ENCODE measurements at places on chromosomes 5 and 9.

GRCh38 chr9:107119735-107120134 lies 163.3 kb upstream of the RAD23B start:
- ATAC-seq = no peak

DNA sequence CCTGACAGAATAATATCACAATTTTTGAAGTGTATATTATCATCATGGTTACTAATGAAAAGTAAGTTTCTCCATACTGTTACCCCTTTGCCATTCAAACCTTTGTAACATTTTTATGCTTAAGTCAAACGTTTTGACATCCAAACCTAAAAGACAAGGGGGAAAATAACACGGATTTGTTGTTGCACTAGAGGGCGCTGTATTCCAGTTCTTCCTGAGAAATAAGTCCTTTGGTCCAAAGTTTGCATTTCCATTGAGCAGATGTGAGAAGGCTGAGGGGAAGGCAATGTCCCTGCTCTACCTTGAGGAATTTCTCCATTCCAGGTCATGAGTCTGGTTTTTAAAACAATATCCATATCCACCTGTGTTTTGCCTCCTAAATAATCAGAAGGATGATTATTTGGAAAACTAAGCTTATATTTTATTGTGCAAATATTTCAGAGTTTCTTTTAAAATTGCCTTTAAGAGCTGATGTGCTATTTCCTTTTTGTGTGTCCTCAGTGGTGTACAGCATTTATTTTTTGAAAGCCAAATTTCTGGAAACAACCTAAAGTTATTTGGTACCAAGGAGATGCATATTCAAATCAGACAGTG lies 9.7 kb downstream of the LECT2 start:
- ATAC-seq = peak; percentile 67

DNA sequence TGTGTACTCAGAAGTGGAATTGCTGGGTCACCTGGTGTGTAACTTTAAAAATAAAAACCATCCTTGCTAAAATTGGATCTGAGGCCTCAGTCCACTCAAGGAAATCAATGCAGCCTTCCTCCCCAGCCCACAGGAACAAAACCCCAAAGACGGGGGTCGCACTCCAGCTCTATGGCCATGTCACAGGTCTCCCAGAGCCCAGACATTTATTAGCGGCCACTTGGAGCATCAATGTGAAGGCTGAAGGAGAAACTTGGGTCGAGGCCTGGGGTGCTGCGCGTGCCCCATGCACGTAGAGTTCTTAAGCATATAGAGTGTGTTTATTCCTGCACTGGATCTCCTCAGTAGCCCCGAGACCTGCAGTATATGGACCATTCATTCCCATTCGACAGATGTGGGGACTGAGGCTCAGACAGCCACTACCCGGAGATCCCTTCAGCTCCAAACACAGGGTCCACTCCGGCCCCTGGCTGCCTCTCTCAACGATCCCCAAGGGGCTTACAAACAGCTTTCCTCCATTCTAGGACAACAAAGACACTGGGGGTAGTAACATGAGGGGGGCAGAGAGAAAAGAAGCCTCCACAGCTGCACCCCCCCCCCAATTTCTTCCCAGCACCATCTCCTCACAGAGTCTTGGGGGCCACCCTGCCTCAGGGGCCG lies 14.3 kb upstream of the OLFM1 start:
- ATAC-seq = no peak

DNA sequence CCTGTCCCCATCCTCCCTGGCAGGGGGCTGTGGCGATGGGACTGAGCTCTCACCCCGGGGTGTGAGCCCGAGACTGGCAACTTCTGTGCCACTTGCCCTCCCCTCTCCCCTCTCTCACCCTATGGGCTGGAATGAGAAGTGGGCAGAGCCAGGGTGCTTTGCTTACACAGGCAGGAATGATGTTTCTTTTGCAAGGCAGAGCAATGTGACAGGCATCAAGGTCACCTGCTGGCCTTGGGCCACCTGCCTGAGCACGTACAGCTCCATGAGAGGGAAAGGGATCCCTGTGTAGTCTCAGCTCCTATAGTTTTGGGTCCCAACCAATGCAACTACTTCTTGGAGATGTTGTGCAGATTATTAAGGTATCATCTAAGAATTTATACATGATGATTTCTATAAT lies 252.8 kb upstream of the DAP start:
- no peak for ATAC-seq

- ATAC-seq = peak; percentile 58
Observed at GRCh38 chr9:6869081-6869948, 111.5 kb downstream of the KDM4C start.

DNA sequence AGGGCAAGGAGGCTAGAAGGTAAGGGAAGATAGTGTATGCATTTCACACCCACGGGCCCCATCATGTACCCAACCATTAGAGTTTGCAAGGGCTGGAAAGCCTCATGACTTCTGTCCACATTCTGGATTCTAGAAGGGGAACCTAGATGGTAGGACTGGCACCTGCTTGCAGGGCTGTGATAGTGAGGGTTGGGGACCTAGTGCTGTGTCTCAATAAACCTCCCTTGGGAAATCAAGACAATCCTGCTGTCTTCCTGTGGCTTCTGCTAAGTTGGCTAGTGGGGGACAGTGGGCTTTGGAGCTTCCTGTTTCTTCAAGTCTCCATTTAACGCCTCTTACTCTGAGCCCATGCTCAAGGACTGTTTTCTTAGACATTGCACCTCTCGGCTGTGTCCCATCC lies 43.6 kb upstream of the SYNPO start:
- no peak for ATAC-seq

- no peak for ATAC-seq
Observed at GRCh38 chr9:132167192-132167591, 5.3 kb downstream of the NTNG2 start.

DNA sequence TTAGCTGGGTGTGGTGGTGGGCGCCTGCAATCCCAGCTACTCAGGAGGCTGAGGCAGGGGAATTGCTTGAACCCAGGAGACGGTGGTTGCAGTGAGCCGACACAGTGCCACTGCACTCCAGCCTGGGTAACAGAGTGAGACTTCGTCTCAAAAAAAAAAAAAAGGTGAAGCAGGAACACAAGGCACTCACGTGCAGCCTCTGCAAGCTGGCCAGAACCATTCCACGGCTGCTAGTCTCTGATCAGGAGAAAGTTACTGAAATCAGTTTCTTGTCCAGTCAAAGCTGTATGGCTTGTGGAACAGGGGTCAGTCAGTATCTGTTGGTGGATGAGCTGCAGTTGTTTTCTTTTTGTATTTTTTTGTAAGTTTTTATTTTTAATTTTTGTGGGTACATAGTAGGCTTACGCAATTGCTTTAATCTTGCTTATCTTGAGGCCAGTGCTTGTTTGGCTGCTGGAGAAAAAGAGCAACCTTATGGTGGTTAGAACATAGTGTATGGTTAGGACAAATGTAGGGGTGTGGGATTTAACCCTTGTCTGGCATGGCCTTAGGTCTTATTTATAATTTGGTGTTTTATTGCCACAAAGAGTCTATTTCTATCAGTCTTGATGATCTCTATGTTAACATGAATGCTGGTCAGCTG lies 32.7 kb upstream of the GTF2H2C start:
- ATAC-seq = no peak

DNA sequence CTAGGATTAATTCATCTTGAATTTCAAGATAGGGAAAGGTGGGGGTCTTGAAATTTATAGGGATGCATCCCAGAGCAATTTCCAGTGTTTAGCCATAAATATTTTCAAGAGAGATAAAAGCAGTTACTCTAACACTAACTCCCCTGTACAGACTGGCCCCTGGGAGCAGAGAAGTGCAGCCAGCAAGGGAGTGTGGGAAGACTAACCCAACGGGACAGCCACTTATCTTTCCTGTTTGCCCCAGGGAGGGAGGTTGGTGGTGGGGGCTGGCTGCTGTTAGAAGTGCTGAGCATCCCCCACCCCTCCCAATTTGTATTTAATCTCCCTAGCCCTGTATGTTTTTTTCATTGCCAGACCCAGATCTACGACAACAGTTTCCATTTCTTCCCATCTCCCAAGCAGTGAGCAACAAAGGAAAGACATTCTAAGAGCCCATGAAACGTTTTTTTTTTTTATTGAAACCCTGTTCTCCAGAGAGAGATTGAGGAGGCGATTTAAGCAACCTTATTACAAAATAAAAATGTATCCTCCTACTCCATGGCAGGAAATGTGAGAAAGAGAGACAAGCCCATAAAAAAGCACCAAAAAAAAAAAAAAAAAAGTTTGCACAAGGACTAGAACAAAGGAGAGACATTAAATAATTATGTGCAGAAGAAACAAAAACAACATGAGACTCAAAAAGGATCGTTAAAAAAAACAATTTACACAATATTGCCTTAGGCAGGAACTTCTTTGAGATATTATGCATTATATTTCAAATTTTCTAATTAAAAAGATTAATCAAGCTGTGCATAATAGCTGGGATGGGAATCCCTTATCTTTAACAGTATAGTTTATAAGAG lies 343.4 kb downstream of the ARHGEF28 start:
- no peak for ATAC-seq

DNA sequence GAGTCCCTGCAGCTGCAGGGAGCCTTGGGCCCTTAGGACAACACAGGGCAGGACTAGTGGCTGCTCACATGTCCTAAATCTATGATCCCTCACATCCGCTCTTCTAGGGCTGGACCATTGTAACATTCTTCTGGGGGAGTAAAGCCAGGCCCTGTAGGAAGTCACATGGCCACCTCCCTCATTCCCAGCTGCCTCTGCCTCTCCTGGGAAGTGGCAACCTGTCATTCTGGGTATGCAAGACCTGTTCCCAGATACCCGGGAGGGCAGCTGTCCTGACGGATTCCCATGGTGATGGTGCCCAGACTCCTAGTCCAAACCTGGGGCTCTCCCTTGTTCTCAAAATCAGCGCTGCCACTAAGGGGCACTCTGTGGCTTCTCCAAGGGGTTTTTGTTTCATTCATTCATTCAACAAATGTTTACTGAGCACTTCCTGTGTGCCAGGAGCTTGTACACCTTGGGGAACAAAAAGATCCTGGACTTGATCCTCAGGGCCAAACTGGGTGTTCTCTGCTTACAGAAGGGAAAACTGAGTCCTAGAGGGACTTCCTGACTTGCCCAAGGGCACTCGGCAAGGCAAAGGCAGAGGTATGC lies 85.6 kb downstream of the PSD2 start:
- ATAC-seq = no peak

DNA sequence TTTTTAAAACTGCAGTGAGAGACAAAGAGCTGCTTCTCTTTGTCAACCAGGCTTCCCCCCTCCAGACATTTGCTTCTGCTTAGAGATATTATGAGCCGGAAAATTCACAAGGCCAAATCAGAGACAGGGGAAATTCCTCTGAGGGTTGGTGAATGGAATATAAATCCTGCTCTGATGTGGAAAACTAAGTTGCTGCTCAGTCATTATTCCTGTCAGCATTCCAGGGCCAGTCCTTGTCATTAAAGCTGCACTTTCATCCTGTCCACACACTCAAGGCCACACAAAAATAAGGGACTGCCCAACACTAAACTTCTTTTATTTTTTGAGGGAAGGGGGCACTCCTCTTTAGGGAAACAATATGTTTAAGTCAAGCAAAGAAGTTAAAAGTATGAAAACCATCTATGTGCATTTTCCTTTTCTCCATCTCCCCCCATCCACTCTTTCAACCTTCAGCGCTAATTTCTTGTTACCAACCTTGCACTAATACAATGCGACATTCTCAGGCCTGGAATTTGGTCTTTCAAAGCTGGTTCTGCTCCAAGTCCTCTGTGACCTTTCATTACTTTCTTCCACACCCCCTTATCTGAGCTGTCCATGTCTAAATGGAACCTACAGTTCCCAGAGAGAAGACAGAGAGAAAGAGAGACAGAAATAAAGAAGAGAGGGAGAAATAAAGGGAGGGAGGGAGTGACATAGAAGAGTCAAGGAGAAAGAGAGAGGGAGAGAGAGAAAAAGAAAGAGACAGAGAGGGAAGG lies 118.9 kb upstream of the S1PR3 start:
- peak; percentile 36 for ATAC-seq

GRCh38 chr5:178466342-178466741 lies 123.9 kb downstream of the COL23A1 start:
- ATAC-seq = no peak

DNA sequence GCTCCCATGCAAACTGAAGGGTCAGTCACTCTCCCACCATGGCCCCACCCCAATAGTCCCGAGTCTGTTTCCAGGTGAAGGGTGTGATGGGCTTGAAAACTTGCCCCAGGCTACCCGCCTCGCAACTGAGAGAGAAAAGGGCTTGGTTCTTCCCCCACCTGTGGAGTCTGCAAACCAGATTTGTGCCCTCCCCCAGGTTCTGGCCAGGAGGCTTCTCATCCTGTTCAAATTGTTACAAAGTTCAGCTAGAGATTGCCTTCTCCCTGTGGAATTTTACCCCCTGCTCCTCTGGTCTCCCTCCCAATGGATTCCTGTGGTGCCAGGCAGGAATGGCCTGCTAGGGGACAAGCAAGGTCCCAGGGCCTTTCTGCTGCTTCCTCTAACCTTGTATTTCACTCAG lies 93.1 kb upstream of the ACO1 start:
- no peak for ATAC-seq

DNA sequence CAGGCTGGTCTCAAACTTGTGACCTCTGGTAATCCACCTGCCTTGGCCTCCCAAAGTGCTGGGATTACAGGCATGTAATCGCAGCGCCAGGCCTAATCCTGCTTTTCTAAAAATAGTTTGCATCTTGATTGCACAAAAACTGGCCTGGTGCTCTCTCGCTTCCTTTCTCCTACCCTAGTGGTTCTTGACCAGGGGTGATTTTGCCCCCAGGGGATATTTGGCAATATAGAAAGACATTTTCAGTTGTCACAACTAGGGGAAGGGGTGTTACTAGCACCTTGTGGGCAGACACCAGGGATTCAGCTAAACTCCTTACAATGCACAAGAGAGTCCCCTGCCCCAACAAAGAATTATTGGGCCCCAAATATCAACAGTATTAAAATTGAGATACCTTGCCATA lies 139.8 kb downstream of the DROSHA start:
- ATAC-seq = no peak

- ATAC-seq = peak; percentile 1
Observed at GRCh38 chr5:119269061-119269944, 86.5 kb upstream of the TNFAIP8 start.

GRCh38 chr9:111891910-111892499 lies 4.6 kb upstream of the UGCG start:
- no peak for ATAC-seq

GRCh38 chr9:136171009-136171800 lies 33.7 kb downstream of the LHX3 start:
- ATAC-seq = peak; percentile 82

DNA sequence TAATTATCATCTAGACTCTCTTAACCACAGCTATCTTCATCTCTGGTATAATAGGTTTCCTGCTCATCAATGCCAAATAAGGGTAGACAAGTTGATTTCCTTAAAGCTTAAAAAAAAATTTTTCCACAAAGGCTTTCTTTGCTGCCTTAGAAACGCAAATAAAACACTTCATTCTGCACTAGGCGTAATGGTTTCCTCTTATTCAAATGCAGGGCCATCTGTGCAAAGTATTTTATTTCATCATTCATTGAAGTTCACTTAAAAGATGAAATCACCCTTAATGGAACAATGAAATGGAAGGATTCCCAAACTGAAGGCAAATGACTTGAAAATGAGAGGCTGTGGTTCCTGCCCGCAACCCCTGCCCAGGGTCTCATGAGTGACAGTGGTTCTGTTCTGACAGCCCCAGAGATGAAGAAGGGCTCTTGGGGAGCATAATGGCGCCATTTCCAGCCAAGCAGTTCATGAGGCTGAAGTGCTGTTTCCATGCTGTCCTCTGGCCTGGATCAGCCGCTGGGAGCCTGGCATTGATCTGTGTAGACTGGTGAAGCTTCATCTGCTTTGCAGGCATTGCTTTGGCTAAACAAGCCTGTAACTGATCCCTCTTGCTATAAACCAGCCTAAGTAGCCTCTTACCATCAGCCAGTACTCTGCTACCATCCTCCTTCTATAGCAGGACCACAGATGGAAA lies 276.9 kb upstream of the WWC1 start:
- ATAC-seq = no peak

- ATAC-seq = no peak
Observed at GRCh38 chr5:72374844-72375243, 54.7 kb downstream of the PTCD2 start.

- peak; percentile 93 for ATAC-seq
Observed at GRCh38 chr5:20537911-20538703, 550.1 kb upstream of the CDH18 start.
